ENCODE measurements at places on chromosomes 3 and 15.
A peak's percentile ranks its signal among the peaks of the same experiment; 100 is the strongest.

DNA sequence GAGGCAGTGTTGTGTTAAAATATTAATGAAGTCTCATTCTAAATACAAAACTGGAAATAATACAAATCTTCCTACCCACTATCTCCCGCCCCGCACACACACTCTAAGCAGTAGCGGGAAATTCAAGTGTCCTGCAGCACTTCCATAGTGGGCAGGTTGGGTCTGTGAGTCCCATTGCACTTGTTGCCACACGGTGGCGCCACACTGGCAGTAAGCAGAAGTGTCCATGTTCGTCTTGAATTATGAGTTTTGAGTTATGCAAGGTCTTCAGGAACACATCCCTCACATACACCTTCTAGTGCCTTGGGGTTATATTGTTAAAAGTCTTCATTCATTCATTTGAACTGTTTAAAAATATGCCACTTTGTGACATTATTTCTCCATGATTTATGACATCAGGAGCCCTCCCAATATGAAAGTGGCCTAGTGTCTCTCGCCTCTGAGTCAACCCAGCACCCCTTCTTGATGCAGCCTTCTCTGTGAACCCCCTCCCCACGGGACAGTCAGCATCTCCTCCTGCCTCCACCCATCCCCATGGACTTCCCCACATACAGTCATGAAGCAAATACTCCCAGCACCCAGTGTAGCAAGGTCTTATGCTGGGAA is 17.6 kb upstream of the CCDC174 start:
- no peaks in the 10 kb centered on the region for H3K36me3 ChIP-seq
- no peak overlapping the region for H3K4me3 ChIP-seq
- no peaks in the 10 kb centered on the region for H3K4me1 ChIP-seq
- H3K27me3 ChIP-seq, result peaks cover 70% of the 10 kb centered on the region
- peak; percentile 18 for DNase-seq
- no peak overlapping the region for H3K27ac ChIP-seq

- DNase-seq, result no peak
- no peak overlapping the region for H3K27ac ChIP-seq
- H3K36me3 ChIP-seq, result peaks cover 9% of the 10 kb centered on the region
- peaks cover 37% of the 10 kb centered on the region for H3K27me3 ChIP-seq
These were observed 23.1 kb upstream of the MCCC1 start for GRCh38 chr3:183122257-183122932.

- H3K4me3 ChIP-seq, result no peak overlapping the region
- H3K27me3 ChIP-seq, result peaks cover 12% of the 10 kb centered on the region
- no peak overlapping the region for H3K27ac ChIP-seq
- no peaks in the 10 kb centered on the region for H3K36me3 ChIP-seq
- H3K4me1 ChIP-seq, result no peaks in the 10 kb centered on the region
These were observed 66.2 kb downstream of the SCN11A start for GRCh38 chr3:38985581-38985980.

DNA sequence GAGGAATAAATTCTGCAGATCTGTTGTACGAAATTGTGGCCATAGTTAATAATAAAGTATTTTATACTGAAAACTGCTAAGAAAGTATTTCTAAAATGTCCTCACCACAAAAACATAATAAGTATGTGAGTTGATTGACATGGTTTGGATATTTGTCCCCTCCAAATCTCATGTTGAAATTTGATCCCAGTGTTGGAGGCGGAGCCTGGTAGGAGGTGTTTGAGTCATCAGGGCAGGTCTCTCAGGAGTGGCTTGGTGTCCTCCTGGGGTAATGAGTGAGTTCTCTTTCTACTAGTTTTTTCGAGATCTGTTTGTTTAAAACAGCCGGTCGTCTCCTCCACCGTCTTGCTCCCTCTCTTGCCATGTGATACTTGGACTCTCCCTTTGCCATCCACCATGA is 424.1 kb upstream of the KCNMB2 start:
- no peak overlapping the region for H3K4me3 ChIP-seq
- H3K4me1 ChIP-seq, result no peaks in the 10 kb centered on the region

- H3K36me3 ChIP-seq, result no peaks in the 10 kb centered on the region
- H3K27ac ChIP-seq, result no peak overlapping the region
- peaks cover 8% of the 10 kb centered on the region for H3K4me1 ChIP-seq
These were observed 139.3 kb downstream of the ADAMTS17 start for GRCh38 chr15:100202309-100202960.

DNA sequence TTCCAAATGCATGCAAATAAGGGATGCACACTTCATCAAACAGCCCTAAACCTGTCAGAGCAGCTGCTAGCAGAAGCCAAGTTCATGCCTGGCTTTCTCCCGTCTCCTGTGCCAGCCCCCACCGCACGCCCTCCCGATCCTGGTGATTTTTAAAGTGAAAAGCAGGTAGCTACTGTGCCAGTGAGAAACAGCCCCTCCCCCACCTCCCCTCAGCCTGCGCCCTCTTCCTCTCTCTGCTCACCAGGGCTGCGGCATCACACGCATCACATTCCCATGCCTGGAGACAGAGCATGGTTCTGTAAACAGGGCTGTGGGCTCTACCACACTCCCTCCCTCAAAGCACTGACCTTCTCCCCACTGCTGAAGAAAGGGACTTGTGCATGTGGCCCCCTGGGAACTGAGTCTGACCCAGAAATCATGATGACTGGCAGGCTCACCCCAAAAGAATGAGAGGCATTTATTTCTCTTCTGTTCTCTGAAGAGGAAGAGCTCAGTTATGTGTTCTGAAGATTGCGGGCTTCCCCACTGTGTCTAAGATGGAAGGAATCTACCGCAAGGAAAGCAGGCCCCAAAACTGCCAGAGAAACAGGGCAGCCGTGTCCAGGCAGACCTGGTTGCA is 14.5 kb upstream of the SLC6A1 start:
- H3K27me3 ChIP-seq, result peaks cover 49% of the 10 kb centered on the region
- H3K4me1 ChIP-seq, result peaks cover 5% of the 10 kb centered on the region
- no peak overlapping the region for H3K4me3 ChIP-seq
- no peak overlapping the region for H3K27ac ChIP-seq

DNA sequence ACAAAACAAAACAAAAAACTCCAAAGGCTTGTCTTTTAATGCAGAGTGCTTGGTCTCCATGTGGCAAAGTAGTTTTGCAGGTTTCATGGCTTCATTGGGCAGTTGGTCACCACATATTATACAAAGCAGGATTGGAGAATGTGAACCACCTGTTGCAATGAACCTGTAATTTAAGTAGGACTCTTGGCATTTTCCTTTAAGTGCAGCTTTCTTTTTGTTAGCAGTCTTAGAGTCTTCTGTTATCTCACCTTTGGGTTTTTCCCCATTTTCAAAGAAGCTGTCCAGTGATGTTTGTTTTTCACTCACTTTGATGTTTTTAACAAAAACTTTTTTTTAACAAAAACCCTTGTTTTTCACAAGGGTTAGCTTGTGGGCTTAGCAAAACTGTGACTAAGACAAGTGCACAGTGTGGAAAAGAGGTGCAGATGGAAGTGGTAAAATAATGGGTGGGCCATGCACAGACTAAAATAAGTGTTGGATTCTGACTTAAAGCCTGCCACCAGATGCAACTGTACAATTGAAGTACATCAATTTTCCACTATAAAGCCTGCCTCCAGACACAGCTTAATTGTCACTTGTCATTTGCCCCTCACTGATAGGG is 2.9 kb upstream of the PLSCR1 start:
- peaks cover 51% of the 10 kb centered on the region for H3K4me1 ChIP-seq
- no peaks in the 10 kb centered on the region for H3K36me3 ChIP-seq
- no peaks in the 10 kb centered on the region for H3K27me3 ChIP-seq
- DNase-seq, result no peak
- H3K4me3 ChIP-seq, result no peak overlapping the region
- H3K27ac ChIP-seq, result no peak overlapping the region

DNA sequence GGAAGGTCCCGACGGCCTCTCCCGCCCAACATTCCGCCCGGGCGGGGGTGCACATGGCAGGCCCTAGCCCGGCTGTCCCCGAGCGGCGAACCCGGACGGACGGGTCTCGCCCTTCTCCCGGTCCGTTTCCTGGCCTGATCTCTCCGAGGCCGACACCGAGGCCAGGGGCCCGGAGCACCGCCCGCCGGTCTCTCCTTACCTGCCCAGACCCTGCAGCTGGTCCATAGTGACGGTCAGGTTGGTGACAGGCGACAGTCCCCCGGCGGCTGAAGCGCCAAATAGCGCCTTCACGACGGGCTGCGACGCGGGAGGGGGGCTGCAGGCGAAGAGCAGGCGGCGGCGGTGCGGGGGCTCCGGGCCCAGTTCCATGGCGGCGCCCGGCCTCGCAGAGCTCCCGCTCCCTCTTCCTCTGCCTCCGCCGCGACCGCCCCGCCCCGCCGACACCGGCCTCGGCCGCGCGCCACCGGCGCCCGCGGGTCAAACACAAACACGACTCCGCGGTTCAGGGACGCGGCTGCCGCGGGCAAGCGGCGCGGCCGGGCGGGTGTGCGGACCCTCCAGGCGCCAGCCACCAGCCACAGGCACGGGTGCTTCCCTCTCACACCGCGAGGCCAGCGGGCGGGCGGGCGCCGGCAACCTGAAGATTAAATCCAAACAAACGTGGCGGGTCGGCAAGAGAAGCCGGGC is 495 bp downstream of the CDC25A start:
- no peak for DNase-seq
- peaks cover 11% of the 10 kb centered on the region for H3K36me3 ChIP-seq
- H3K4me1 ChIP-seq, result peaks cover 6% of the 10 kb centered on the region
- H3K27me3 ChIP-seq, result peaks cover 22% of the 10 kb centered on the region
- peak overlapping the region; percentile 88 for H3K4me3 ChIP-seq
- peak overlapping the region; percentile 38 for H3K27ac ChIP-seq
